K562 (cell line): ENCODE measurements at places on chromosomes 3 and 15. TPM values are rescaled to one million over a fixed set of nuclear protein-coding genes. Genes with fewer than 3 reads are reported as not detected.

The SH3GL3 gene
- polyA plus RNA-seq: 13.7 and 14.5 TPM in 2 replicates

The DAZL gene
- polyA plus RNA-seq: not detected in 2 replicates

The LRRIQ4 gene
- polyA plus RNA-seq: not detected in 2 replicates

The SEMA3F gene
- 1.2 and 2.7 TPM in 2 replicates for polyA plus RNA-seq

The LRRC2 gene
- 0.01 TPM in 1 of 2 replicates, not detected in the other for polyA plus RNA-seq

The FSTL1 gene
- 0.09 TPM in 1 of 2 replicates, not detected in the other for polyA plus RNA-seq

The CHRM5 gene
- polyA plus RNA-seq: not detected in 2 replicates

The CFAP100 gene
- polyA plus RNA-seq: not detected in 2 replicates

The MAGEL2 gene
- polyA plus RNA-seq: not detected in 2 replicates

The GXYLT2 gene
- polyA plus RNA-seq: 2.6 and 4.0 TPM in 2 replicates

DNA sequence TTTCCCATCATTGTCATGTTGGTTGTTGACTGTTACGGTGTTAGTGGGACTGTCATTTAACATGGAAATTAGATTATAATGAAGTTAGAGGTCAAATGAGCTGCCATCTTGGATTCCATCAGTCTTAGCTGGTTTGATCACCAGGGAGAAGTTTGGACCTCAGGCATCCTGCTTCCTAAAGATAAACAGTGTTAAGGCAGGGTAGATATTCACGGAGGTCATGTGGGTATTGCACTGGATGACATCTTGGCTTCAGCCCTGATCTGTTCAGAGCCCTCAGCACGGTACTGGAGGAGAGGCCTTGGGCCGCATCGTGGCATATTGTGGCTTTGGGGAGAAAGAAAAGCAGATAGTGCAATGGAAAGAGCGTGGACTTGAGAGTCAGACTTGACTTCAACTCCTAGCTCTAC lies 11.1 kb upstream of the MUC20 start:
- DNase-seq: peak; percentile 31

GRCh38 chr15:98493966-98494511 lies 154.3 kb upstream of the IGF1R start:
- no peak for DNase-seq

GRCh38 chr3:13655061-13655913 lies 106.4 kb downstream of the FBLN2 start:
- peak; percentile 85 for DNase-seq

GRCh38 chr3:45895686-45896468 lies 9.5 kb downstream of the CCR9 start:
- no peak for DNase-seq

DNA sequence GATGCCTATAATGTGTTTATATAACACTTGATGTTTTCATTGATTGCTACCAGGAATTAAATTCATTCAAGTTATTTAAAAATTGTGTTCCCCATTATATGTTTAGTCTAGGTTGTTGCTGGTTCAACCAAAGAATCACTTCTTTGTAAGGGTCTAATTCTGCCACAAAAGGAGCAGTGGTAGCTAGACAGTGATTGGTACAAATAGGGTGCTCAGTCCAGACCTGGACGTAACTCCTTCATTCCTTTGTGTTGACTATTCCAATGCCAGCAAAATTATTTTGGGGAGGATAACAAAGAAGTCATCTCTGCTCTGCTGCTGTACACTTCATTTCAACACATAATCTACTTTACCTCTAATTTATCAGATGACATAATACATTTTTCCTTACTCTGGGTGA lies 1.2 kb downstream of the CHMP2B start:
- DNase-seq: no peak

DNA sequence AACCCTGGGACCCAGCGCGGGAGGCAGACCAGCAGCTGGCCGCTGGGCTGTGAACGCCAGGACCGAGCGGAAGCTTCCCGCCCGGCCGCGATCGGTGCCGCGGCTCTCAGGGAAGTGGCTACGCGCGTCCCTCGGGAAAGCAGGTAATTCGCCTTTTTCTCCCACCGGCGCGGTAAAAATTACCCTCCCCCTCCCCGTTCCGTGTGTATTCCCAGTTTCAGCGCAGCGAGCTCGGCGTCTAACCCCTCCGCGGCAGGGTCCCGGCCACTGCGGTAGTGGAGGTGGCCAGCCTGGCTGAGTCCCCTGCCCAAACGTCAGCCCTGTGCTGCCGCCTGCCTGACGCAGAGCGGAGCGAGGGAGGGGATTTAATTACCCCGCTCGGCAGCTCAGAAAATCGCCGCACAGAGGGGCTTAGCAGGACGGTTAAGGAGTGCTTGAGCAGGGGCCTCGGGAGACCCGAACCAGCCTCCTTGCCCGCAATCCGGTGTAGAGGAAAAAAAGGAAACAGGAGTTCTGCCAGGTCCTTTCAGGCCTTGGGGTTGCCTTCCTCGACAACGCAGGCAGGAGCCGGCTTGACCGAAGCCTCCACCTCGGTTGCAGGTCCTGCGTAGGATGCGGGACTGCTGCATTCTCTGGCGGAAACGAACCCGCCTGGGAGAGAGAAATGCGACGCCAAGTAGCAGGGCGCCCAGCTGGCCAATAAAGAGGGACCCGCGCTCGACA lies 2.9 kb downstream of the GATA2 start:
- no peak for DNase-seq

- peak; percentile 62 for DNase-seq
Measured at GRCh38 chr3:153026026-153026425, 136.0 kb upstream of the RAP2B start.

DNA sequence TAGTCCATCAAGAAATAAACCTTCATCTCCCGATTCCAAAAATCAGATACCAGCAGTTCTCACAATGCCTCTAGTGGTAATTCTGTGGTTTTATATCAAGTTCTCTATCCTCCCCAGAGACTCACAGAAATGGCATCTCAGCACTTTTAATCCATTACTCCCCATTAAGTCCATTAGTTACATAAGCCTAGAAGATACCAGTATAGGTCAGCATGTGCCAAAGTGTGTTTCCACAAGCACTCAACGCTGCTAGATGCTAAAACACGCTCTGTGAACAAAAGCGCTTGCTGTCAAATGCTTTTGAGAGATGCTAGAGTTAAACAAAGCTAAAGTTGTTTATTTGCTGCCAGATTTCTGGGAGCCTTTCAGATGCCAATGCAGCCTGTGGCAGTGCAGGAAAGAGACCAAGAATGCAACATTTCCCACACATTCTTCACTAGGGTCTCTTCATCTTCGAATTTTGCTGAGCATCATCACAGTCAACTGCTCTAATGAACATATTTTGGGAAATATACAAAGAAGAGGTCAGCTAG lies 918.8 kb upstream of the CFAP20DC start:
- DNase-seq: no peak

- peak; percentile 45 for DNase-seq
Measured at GRCh38 chr3:193572426-193572908, 17.8 kb upstream of the ATP13A4 start.

DNA sequence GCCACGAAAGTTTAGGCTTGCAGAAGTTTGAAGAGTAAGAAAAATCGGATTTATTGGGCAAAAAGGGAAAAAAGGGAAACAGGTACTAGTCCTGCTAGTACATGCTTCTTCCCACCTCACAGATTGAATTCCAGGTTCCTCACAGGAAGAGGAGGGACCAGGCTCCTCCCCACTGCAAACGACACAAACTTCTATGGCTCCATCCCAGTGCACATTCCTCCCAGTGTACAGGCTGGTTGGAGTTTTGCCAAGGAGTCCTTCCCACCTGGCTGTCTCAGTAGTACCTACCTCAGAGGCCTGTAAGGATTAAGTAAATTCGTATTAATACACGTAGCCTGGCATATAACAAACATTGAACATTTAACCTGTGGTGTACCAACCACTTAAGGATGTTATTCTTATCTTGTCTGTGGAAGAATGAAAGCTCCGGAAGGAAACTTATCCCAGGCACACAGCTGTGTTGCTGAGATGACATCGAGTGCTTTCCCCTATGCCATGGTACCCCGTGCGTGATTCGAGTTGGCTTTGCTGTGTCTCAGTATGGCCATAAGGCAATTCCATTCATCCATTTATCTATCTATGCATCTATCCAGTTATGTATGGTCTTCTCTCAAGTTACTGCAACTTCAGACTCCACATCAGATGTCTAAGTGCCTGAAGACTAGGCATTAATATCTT lies 294.3 kb downstream of the LRTM1 start:
- no peak for DNase-seq

DNA sequence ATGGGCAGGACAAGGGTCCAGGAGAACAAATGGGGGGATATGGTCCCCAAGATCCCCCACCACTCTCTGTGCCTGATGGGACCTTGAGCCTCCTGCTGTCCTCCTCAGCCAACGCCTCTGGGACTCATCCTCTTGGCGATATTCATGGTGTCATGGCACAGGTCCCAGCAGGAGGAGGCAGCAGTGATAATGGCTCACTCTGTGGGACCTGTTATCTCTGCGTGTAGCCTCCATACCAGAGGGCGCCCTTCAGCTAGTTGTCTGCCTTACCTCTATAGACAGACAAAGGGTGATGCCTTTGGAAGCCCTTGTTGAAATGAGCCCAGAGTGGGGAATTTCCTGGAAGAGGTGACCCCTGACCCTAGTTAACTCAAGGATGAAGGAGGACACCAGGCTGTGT lies 7.4 kb downstream of the ZBTB47 start:
- DNase-seq: peak; percentile 69

GRCh38 chr3:31176045-31176444 lies 281.6 kb upstream of the GADL1 start:
- no peak for DNase-seq

GRCh38 chr3:156776031-156776430 lies 50.1 kb upstream of the LEKR1 start:
- no peak for DNase-seq

DNA sequence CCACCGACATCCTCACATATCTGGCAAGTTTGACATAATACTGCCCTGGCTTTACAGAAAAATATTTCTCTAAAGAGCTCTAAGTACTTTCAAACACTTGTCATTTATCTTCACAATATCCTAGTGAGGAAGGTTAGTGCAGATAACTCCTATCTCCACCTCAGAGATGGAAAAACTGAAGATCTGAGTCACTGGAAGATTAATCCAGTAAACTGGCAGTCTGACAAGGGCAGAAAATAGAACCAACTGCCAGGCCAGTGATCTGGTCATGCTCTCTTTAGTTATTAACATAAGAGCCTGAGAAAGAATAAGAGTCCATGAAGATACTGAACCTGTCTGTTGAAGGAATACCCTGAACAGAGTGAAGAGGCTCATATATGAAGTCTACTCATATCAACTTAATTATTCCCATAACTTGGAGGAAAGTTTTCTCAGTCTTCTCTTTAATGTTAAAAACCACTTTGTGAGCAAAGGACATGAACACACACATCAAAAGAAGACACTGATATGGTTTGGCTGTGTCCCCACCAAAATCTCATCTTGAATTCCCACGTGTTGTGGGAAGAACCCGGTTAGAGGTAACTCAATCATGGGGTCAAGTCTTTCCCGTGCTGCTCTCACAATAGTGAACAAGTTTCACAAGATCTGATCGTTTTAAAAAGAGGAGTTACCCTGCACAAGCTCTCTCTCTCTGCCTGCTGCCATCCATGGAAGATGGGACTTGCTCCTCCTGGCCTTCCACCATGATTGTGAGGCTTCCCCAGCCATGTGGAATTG lies 61.4 kb downstream of the GOLIM4 start:
- peak; percentile 17 for DNase-seq

DNA sequence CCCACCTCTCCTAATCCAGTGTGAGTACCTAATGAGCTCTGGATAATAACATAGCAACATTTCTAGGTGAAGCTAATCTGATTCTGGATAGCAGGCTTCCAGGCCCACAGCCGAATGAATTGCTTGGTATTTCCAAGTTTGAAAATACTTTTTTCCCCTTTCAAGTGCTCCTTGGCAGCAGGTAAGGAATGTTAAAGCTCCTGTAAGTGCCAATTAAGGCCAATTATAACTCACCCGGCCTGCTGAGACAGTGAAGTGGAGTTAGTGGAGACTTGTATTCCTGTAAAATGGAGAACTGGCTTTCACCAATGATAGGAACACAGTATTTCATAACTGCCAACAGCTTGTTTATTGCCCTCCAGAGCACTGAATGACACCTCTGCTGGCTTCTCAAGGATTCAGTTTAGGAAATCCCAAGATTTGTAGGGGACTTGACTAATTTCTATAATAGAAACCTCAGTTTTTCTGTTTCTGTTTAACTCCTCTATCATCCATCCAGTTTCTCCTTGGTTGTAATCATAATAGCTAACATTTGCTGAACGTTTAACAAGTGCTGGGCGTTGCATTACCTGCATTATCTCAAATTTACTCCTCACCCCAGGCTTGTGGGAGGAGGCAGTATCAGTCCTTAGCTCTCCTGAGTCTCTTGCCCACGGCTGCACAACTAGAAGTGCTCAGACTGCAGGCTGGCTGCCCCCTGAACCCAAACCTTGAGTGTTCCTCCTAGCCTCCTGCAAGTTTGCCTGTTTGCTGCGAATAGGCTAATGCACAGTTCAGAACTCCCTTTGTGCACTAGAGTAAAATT lies 52.7 kb upstream of the SCAANT1 start:
- DNase-seq: no peak
